ENCODE measurements at places on chromosomes 3 and 15. TPM values are rescaled to one million over a fixed set of nuclear protein-coding genes. Genes with fewer than 3 reads are reported as not detected.

Gene CCR1
- total RNA-seq = 0.46 TPM

- no peak for DNase-seq
- H3K4me3 ChIP-seq = no peak overlapping the region
- no peaks in the 10 kb centered on the region for H3K4me1 ChIP-seq
- no peak overlapping the region for H3K27ac ChIP-seq
- no peaks in the 10 kb centered on the region for H3K36me3 ChIP-seq
Observed at GRCh38 chr3:87973906-87974305, 84.9 kb downstream of the CGGBP1 start.

- no peaks in the 10 kb centered on the region for H3K27me3 ChIP-seq
- H3K4me1 ChIP-seq = peaks cover 9% of the 10 kb centered on the region
- peak overlapping the region; percentile 78 for H3K4me3 ChIP-seq
Observed at GRCh38 chr3:128617557-128618397, 32.8 kb downstream of the RPN1 start.

DNA sequence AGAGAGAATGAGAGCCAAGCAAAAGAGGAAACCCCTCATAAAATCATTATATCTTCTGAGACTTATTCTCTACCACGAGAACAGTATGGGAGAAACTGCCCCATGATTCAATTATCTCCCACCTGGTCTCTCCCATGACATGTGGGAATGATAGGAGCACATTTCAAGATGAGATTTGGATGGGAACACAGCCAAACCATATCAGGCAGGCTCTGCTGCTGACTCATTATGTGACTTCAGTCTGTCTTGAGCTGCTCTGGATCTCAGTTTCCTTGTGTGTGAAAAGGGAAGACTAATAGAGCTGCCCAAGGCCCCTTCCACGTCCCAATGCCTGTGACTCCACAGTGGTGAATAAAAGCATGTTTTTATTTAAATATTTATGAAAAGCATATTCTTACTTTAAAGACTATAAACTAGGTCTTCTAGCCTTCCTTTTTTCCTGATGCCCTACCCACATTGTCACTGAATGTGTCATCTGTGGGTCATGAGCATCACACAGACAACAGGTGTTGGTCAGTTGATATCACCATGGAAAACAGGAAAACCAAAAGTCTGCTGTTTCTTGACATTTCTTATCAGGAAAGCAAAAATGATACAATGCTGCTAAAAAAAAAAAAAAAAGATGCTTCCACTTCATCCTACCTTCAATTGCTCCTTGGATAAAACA, 96.0 kb upstream of the PPP2R3A start:
- H3K4me3 ChIP-seq = no peak overlapping the region
- DNase-seq = no peak
- H3K27me3 ChIP-seq = no peaks in the 10 kb centered on the region
- no peaks in the 10 kb centered on the region for H3K4me1 ChIP-seq
- H3K27ac ChIP-seq = no peak overlapping the region
- no peaks in the 10 kb centered on the region for H3K36me3 ChIP-seq

Data from prostate gland (tissue), 2 donors.